ENCODE measurements at places on chromosomes 16 and 17.

DNA sequence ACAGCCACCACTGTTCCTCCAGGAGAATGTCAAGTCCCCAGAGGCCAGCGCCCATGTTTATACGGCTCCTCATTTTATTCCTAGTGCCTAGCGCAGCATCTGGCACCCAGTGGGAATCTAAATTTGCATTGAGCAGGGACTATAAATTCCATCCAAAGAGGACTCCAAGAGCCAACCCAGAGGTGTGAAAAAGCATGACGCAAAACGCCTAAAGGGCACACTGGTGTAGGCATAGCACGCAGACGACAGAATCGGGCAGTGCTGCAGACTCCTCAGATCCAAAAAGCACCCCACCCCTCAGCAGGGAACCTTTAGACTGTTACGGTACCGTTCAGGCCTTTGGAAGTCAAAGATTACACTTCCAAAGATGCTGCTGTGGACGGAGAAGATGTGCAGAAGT lies 19.5 kb downstream of the TEKT5 start:
- DNase-seq, result no peak

- DNase-seq, result no peak
These were observed at the start of gene LDHD for GRCh38 chr16:75116081-75116910. LDHD (minus strand) TSS chr16:75116780; CDS start chr16:75116720, 60 bp downstream.

DNA sequence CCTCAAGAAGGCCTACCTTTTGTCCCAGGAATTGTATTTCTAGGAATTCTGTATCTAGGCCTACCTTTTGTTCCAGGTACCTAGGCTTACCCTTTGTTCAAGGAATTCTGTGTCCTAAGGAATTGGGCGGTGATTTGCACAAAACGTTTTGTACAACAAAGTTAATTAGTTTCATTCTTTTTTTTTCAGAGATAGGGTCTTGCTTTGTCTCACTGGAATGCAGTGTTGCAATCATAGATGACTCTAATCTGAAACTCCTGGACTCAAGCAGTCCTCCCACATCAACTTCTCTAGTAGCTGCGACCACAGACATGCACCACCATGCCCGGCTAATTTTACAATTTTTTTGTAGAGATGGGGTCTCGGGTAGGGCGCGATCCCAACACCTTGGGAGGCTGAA lies 7.0 kb downstream of the CDR2L start:
- DNase-seq, result no peak

- no peak for DNase-seq
These were observed 796 bp downstream of the HOXB3 start for GRCh38 chr17:48589060-48589830.

DNA sequence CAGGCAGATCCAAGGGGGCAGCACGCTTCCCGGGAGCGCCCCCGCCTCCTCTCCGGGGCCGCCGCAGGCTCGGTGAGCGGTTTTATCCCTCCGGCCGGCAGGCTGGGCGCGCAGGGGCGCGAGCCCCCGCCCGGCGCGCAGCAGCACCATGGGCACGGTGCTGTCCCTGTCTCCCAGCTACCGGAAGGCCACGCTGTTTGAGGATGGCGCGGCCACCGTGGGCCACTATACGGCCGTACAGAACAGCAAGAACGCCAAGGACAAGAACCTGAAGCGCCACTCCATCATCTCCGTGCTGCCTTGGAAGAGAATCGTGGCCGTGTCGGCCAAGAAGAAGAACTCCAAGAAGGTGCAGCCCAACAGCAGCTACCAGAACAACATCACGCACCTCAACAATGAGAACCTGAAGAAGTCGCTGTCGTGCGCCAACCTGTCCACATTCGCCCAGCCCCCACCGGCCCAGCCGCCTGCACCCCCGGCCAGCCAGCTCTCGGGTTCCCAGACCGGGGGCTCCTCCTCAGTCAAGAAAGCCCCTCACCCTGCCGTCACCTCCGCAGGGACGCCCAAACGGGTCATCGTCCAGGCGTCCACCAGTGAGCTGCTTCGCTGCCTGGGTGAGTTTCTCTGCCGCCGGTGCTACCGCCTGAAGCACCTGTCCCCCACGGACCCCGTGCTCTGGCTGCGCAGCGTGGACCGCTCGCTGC lies 832 bp downstream of the CDK5R1 start:
- DNase-seq, result no peak

DNA sequence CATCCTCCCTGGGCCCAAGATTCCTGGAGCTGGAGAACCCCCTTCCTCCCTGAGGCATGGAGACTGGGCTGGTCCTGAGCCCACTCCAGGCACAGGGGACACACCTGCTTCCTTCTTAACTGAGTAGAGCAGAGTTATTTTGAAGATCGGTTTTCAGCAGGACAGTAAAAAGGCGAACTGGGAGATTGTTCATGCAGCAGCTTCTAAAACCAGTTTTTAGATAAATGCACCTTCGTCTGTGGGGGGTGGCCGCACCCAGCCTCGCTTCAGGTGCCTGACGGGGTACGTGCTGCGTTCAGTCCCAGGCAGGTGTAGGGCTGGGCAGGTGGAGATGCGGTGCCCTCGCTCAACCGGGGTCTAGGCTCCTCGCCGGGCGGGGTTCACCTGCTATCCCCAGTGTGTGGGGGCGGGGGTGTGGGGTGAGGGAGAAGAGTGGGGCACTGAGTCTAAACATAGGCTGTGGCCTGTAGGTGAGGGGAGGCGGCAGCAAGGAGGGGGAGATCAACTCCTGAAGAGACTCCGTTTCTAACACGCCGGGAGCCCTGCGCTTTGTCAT lies 69.5 kb downstream of the JPH3 start:
- no peak for DNase-seq

GRCh38 chr17:2361010-2361760 lies 23.9 kb downstream of the SGSM2 start:
- DNase-seq, result no peak

GRCh38 chr17:60959696-60960095 lies 282.0 kb downstream of the BCAS3 start:
- DNase-seq, result no peak

GRCh38 chr17:61232871-61233270 lies 166.8 kb upstream of the TBX2 start:
- DNase-seq, result no peak

DNA sequence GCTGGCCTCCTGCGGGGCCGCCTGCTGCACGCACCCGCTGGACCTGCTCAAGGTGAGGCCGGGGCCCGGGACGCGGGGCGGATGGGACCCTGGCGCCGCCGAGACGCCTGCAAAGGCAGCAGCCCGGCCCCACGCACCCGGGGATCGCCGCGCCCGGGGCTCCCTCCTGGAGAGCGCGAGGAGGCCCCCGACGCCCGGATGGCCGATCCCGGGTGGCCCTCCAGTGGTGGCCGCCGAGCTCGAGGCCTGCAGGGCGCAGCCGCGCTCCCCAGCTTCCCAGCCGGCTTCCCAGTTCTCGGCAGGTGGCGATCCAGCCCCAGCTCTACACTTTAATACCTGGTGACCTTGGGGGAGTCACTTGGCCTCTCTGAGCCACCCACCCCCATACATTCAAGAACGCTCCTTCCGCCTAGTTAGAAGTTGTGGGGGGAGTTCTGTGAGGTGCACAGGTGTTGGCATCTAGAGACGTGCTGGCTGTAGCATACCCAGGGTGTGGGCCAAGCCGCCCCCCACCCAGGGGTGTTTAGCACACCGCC lies 452 bp downstream of the SLC25A10 start:
- peak; percentile 44 for DNase-seq

GRCh38 chr17:76955191-76955590 lies 87.0 kb downstream of the MGAT5B start:
- DNase-seq, result no peak

DNA sequence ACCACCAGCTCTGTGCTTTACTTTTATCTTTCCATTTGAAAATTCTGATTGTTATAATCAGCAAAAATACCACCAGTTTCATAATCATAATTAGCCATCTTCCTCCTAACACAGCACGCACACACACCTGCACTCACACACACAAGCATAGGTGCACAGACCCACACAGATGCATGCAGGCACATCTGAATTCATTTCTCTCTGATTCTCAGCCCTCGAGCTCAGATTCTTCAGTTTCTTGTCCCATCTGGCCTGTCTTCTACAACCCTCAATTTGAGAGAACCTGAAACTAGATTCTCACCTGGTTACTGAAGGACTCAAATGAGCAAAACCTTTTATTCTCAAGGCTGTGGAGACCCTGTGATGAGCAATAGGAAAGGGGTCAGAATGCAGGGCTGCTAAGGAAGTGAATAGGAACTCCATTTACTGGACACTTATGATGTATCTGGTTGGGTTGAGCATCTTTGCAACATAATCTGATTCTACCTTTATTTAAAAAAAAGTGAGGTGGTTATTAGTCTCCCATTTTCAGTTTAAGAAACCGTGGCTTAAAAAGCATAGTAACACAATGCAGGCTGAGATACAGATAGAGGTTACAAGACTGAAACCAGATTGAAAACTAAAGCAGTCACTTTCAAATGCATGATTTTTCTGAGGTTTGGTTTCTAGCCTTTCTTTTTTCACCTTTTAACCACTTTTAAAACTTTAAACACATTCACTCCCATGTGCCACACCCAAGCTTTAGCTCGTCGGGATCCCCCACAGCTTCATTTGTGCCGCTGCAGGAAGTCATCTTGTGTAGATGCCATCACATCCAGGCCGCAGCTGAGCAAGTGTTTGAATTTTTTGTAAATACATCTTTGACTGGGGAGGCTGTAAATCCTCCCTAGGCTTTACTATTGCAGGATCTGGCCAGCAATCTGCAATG lies 9.4 kb downstream of the KRT33A start:
- no peak for DNase-seq

DNA sequence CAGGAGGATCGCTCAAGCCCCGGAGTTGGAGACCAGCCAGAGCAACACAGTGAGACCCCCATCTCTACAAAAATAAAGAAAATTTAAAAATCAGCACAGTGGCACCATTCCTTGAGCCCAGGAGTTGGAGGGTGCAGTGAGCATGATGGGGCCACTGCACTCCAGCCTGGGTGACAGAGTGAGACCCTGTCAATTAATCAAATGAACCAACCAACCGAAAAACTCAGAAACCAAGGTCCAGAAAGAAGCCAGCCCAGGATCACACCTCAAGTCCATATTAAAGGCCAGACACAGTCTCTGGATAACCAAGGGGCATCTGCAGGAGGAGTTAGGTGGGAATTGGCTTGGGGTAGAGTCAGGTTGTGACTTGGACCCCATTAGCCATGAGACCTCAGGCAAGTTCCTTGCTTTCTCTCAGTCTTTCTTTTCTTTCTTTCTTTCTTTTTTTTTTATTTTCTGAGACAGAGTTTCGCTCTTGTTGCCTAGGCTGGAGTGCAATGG lies 2.4 kb downstream of the HSD17B1 start:
- no peak for DNase-seq

DNA sequence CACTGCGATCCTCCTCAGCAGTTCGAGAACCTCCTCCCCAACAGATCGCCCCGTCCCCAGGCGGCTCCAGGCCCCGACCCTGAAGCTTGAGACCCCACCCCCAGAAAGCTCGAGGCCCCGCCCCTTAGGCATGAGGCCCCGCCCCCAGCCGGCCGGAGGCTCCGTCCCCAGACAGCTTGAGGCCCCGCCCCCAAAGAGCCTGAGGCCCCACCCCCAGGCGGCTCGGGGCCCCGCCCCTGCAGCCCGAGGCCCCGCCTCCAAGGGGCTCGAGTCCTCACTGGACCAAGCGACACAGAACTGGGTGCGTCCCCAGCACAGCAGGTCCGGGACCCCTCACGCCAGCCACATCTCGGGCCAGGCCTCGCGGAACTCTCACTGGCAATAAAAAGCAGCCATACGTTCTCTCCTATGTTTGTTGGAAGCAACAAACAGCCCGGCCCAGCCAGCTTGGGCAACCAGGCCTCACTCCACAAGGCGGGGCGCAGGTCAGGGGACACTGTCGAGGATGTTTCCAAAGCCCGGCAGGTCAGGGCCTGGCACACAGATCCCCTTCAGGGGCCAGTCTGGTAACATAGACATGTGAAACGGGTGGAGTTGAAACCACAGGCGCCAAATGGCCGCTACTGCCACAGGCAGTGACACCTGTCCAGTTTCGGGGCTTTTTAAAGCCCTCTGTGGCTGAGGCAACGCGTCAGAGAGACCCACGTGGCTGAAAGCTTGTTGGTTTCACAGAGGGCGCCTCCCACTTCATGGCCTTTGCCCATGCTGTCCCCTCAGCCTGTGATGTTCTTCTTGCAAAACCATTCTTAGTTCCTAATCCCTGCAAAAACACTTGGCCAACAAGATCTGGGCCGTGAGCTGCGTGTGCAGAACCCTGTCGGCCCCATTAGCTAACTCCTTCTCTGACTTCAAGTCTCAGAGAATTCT lies 224.2 kb downstream of the PARN start:
- DNase-seq, result peak; percentile 76

DNA sequence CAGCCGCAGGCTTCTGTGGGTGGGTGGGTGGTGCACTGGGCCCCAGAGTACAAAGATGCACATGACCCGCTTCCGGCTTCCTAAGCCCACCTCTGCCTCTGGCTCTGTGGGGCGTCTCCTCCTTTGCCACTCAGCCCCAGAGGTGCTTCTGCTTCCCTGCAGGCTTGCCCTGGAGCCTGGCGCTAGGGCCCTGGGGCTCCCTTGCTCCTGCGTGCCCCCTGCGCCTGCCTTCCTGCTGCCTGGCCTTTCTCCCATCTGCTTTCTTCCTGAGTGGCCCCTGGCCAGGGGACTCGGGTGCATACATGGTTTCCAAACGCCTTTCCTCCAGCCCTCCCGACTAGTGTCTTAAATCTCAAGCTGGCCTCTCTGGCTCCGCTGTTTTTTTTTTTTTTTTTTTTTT lies 3.4 kb downstream of the WWOX start:
- no peak for DNase-seq

GRCh38 chr17:52035336-52035915 lies 123.1 kb downstream of the CA10 start:
- no peak for DNase-seq

DNA sequence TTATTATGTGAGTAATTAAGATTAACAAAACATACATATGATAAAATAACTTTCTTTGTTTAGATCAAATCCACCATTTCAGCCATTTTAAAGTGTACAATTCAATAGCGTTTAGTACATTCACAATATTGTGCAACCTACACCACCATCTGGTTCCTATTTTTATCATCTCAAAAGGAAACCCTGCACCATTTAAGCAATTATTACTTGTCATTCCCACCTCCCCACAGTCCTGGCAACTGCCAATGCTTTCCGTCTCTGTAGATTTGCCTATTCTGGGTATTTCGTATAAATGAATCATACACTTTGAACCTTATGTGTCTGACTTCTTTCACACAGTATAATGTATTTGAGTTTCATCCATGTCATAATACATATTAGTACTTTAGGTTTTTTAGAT lies 162.5 kb upstream of the CNTNAP4 start:
- DNase-seq, result no peak

GRCh38 chr17:40073454-40074174 lies 10.8 kb downstream of the THRA start:
- no peak for DNase-seq
